Endothelial cell (in vitro differentiated cells): ENCODE measurements at places on chromosomes 1 and 21. TPM values are rescaled to one million over a fixed set of nuclear protein-coding genes. Genes with fewer than 3 reads are reported as not detected.

CD53 gene
- total RNA-seq = 20.6 TPM

NRIP1 gene
- 72.1 TPM for total RNA-seq

LCE3D gene
- not detected for total RNA-seq

TGFB2 gene
- total RNA-seq = 0.62 TPM

MATN1 gene
- total RNA-seq = 1.7 TPM

PDXK gene
- 72.0 TPM for total RNA-seq

MAN1C1 gene
- total RNA-seq = 29.1 TPM

HSPB7 gene
- not detected for total RNA-seq

NBPF3 gene
- total RNA-seq = 11.1 TPM

NPPA gene
- not detected for total RNA-seq

LDLRAP1 gene
- 23.5 TPM for total RNA-seq

COQ8A gene
- 22.7 TPM for total RNA-seq

USP24 gene
- total RNA-seq = 37.7 TPM

KPRP gene
- total RNA-seq = not detected

XCL1 gene
- total RNA-seq = not detected

HIVEP3 gene
- 8.9 TPM for total RNA-seq

VASH2 gene
- total RNA-seq = 8.3 TPM

TNFAIP8L2 gene
- 1.6 TPM for total RNA-seq

OR2T2 gene
- total RNA-seq = not detected

CTTNBP2NL gene
- total RNA-seq = 84.0 TPM

BRDT gene
- total RNA-seq = not detected

ZYG11B gene
- 39.0 TPM for total RNA-seq

SLC25A44 gene
- 22.0 TPM for total RNA-seq

LYPD8 gene
- not detected for total RNA-seq

AJAP1 gene
- 0.21 TPM for total RNA-seq

CTH gene
- 20.2 TPM for total RNA-seq

FHAD1 gene
- total RNA-seq = 2.1 TPM

TCEANC2 gene
- 6.3 TPM for total RNA-seq

MYCL gene
- 20.1 TPM for total RNA-seq

OR10Z1 gene
- not detected for total RNA-seq

KRTAP11-1 gene
- not detected for total RNA-seq

S100B gene
- total RNA-seq = 0.54 TPM

FCRL5 gene
- total RNA-seq = not detected

GJA5 gene
- total RNA-seq = 189 TPM

BEST4 gene
- 0.18 TPM for total RNA-seq

PRKAA2 gene
- total RNA-seq = 2.4 TPM
